GM20000 (cell line): ENCODE measurements at places on chromosomes 13 and 19.
A peak's percentile ranks its signal among the peaks of the same experiment; 100 is the strongest.

GRCh38 chr13:66842766-66843165 lies 387.4 kb downstream of the PCDH9 start:
- DNase-seq = no peak

DNA sequence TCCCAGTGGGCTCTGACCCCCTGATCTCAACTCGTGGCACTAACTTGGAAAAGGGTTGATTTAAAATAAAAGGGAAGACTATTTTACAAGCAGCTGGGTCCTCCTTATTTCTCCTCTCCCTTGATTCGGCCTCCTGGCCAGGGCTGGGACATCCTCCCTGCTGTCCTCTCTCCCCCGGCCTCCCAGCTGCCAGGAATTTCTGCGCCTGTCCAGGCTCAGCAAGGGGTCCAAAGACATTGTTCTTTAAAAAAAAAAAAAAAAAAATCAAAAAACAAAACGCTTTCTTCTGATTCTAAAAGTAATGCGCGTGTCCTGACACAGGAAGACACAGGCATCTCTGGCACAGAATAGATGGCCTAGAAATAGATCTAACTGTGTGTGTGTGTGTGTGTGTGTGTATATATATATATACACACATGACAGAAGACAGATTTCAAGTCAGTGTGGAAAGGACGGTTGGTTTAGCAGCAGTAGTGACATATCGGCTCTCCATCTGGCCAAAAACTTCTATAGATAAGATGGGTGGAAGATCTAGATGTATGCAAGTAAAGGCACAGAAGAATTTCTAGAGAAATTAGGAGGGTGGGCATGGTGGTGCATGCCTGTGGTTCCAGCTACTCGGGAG lies 12.3 kb upstream of the LENG8 start:
- no peak for DNase-seq

DNA sequence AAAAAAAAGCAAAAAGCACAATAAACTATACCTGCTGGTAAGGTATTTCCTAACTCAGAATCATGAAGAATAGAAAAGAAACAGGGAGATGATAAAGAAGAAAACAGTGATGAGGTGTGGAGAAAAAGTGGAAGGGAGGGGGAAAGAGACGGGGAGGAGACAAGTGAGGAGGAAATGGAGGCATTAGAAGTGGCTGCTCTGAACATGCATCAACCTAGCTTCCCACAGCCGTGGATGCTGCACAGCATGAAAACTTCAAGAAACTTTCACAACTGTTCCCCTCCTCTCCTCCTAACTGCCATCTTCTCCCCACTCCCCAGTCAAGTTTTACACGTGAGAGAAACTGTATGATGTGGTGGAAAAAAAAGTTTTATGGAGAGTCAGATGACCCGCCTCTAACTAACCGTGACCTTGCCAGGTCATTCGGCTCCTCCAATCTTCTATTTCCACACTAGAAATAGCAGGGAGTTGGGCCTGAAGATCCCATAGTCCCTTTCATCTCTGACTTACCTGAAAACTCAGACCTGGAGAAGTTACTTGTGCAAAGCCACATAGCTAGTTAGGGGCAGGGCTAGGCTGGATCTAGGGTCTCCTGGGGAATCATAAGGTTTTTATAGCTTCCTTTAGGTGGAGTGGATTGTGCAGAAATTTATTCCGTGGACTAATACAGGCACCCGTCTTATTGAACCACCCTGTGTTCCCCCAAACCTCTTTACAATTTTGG lies 461.9 kb downstream of the KLF5 start:
- DNase-seq = no peak

DNA sequence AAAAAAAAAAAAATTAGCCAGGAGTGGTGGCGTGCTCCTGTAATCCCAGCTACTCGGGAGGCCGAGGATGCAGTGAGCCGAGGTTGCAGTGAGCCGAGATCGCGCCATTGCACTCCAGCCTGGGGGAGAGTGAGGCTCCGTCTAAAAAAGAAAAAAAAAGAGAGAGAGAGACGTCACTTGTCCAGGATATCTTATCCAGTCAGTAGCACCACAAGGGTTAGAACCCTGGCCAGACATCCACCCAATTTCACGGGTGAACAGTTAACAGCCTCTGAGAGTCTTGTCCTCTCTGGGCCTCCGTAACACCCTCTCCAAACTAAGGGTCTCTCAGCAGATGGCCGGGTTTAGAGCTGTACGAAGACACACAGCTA lies 917 bp upstream of the CLPTM1 start:
- no peak for DNase-seq

- DNase-seq = no peak
Measured at GRCh38 chr13:108313382-108313781, 43.9 kb downstream of the TNFSF13B start.

- no peak for DNase-seq
Measured at GRCh38 chr19:39708594-39708993, 4.3 kb downstream of the LGALS14 start.

DNA sequence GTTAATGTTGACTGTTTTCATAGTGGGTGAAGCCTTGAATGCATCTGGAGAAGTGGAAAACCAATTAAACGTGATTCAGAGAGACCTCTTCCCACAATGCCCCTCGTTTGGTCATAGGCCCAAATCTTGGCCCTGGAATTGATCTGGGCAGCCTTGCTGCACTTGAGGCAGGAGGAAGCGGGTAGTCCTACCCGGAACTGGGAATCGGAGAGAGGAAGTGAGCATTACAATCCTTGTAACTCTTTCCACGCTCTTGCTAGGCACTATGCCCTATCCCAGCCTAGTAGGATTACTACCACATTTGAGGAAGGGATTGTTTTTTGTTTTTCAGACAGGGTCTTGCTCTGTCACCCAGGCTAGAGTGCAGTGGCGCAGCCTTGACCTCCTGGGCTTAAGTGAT lies 3.6 kb downstream of the KCNK6 start:
- no peak for DNase-seq

GRCh38 chr19:52170304-52170703 lies 1.1 kb downstream of the ZNF836 start:
- no peak for DNase-seq

DNA sequence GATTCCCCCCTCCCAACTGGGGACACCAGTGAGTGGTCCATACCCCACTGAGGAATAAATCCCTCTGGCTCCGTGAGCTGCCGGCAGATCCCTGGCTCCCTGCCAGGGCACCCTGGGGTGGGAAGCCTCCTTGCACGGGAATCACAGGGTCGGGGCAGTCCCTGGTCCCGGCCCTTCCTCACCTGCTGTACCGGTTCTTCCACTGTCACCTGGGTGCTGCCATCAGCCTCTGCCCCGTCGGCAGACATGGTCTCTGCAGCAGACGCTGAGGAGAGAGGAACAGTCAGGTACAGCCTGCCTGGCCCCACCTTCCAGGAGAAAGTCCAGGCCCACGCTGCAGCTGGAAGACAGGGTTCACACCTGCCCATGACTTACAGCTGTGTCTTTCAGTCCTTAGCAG lies 6.3 kb downstream of the PLIN3 start:
- peak; percentile 2 for DNase-seq

DNA sequence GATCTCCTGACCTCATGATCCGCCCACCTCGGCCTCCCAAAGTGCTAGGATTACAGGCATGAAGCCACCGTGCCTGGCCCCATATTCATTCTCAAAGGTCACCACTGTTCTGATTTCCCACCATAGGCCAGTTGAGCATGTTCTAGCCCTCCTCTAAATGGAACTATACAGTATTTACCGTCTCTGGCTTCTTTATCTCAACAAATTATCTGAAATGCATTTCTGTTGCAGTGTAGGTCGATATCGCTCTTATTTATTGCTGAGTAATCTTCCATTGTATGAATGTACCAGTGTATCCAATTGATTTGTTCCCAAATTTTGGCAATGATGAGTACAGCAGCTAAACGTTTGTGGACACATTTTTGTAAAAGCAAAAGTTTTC lies 15.4 kb downstream of the SLC1A5 start:
- DNase-seq = no peak

DNA sequence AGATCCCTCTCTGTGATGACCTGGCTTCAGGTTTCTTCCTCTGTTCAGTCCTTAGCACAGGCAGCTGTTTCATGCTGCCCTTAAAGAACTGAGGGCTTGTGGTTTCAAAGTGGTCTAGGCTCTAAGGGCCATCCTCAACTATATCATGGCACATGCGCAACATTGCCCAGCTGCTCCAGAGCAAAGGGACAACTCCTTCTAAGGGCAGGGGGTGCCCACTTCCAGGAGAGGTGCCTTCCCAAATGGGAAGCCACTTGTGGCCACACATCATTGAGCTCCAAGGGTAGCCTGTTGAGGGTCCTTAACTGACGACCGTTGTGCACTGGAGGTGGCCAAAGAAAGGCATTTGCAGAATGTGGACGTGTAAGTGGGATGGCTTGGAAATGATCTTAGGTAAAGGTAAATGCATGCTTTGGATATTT lies 7.3 kb downstream of the GPR183 start:
- no peak for DNase-seq

DNA sequence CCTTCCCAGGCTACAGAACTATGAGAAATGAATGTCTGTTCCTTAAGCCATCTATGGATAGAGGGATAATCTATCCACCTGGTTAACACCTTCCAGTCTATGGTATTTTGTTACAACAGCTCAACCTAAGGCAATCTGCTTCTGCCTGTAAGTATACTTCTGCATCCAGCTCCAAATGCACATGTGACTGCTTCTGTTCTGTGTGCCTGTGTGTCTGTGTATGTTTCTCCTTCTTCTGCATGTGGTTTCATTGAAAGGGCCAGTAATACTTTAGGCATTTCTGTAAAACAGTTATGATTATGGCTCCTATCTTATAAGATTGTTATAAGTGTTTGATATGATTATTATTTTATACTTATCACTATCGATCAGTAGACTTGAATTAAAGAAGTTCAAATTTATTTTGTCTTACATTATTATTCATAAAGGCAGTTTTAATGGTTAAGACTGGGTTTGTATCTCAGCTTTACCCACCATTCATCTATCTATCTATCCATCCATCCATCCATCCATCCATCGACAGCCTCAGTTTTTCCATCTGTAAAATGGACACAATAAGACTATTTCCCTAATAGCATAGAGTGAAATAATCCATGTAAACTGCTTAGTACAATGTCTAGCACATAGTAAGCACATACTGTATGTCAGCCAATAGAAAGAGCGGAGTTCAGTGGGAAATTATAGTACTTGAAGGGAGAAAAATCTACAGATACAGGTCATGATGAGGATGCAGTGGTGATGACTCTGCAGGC lies 37.5 kb upstream of the TM9SF2 start:
- DNase-seq = no peak

DNA sequence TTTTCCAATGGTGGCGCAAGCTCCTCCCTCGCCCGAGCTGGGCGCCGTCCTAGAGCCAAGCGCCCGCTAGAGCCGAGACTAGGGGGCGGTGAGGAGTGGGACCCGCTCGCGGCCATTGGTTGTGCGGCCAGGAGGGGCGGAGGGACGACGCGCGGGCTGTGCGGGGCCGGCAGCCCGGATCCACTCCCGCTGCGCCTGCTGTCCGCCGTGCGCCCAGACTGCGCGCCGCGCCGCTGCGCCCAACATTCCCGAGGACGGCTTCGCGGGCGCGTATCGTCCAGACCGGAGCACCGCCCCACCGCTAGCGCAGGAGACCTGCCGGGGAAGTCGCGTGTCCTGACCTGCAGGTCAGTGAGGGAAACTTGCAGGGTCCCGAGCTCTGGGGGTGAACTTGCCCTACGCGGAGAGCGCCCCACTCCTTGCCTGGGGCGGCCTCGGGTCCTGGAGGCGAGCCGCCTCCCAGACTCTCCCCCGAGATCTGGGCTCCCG lies at the start of gene SERTM1:
SERTM1 (plus strand) TSS at position 183 of the 489 bp plus-strand sequence. CDS start 21,059 bp downstream, outside the sequence.
- DNase-seq = no peak

DNA sequence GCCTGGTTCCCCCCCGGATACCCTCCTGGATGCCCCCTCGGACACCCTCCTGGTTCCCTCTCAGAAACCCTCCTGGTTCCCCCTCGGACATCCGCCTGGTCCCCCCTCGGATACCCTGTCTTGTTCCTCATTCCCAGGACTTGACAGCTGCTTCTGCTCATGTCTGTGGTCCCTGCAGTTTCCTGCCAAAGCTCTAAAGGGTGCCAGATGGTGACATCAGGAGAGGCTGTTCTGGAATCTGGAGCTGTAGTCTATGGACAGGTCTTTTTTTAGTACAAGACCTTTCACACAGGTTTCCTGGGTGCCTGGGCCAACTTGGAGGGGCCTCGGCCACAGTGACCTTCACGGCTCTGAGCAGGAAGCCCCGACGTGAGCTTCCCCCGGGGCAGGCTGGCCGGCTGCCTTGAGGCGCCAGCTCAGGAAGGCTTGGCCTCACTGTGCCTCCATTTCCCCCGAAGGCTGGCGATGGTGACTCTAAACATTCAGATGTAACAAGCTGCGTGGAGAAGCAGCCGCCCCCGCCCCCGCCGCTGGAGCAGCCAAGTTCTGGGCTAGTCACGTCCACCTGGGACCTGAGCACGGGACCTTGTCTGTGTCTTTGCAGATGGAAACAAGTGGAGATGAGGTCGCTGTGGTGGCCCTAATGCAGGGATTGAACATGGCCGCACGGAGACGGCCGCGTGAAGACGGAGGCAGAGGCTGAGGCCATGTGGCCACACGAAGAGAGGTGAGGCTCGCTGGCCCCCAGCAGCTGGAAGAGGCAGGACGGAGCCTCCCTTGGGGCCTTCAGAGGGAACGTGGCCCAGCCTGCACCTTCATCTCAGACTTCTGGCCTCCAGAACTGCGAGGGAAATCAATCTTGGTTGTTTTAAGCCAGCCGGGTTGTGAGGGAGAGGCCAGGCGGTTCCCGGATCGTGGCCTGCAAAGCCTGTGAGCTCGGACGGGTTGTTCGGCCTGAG lies 12.7 kb downstream of the SGTA start:
- DNase-seq = peak; percentile 19

DNA sequence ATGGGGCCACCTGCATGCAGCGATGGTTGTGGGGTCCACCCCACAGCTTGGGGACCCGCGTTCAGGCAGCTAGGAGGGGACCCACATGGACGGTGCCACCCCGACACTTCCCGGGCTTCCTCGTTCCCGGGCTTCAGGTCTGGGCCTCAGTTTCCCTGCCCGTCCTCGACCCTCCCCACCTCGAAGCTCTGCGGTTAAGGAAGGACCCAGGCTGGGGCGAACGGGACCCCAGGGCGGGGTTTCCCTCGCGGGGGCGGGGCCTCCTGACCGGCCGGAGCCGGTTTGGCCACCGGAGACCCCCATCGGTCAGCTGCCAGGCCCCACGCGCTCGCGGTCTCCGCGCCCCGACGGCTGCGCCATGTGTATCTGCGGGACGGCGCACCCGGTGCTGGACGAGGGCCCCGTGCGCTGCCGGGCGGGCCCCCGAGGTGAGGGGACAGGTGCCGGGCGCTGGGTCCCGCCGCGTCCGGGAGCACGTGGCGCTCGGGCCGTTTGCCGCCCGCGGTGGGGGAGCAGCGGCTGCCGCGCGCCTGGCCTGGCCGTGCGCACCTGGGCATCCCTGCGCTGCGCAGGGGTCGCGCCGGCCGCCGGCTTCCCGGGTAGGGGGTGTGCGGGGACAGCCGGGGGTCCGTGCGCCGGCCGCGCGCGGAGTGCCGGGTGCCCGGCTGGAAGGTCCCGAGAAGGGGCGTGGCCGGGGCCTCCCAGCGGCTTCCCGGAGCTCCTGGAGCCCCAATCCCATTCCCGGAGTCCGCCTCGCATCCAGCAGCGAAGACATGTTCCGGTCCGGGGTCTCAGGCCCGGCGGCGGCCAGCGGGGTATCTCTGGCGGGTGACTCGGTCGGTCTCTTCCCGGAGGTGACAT lies 4.2 kb downstream of the ARHGAP45 start:
- no peak for DNase-seq
